ENCODE measurements at places on chromosomes 2 and 18.

DNA sequence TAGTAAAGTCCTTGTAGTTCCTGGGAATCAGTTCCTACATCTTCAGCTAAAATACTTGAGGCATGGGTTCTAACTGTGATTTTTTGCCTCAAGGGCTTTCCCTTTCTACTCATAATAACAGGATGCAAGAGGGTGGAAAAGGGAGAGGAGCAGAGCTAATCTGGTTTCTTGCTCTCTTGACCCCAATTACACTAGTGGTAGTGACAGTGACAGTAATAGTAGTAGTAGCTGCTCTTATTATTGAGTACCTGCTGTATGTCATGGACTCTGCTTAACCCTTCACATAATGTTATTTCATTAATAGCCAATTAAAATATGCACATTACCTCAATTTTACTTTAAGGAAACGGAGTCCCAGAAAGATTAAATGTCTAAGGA lies 214.8 kb upstream of the HNRNPA3 start:
- DNase-seq = no peak

GRCh38 chr2:79993144-79993543 lies 311.4 kb downstream of the LRRTM1 start:
- DNase-seq = no peak

- no peak for DNase-seq
Measured at GRCh38 chr2:218807626-218808025, 24.0 kb downstream of the PRKAG3 start.

- DNase-seq = no peak
Measured at GRCh38 chr2:29782087-29782486, 139.3 kb downstream of the ALK start.

- no peak for DNase-seq
Measured at GRCh38 chr2:46493971-46494250, 14.5 kb downstream of the TMEM247 start.

DNA sequence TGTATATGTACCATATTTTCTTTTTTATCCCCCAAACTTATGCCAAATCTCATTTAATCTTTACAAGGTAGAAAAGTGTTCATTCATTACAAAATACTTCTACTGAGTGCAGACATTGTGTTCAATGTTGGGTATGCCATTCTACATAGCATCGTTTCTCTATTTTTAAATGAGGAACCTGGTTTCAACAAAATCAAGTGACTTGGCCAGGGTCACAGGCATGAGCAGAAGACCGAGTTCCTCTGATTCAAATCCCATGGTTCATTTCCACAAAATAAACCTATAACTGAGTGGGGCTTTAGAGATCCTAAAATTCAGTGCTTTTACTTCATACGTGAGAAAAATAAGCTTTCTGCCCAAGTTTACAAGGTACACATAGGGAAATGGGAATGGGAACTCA lies 81.4 kb upstream of the RASGRP3 start:
- no peak for DNase-seq

DNA sequence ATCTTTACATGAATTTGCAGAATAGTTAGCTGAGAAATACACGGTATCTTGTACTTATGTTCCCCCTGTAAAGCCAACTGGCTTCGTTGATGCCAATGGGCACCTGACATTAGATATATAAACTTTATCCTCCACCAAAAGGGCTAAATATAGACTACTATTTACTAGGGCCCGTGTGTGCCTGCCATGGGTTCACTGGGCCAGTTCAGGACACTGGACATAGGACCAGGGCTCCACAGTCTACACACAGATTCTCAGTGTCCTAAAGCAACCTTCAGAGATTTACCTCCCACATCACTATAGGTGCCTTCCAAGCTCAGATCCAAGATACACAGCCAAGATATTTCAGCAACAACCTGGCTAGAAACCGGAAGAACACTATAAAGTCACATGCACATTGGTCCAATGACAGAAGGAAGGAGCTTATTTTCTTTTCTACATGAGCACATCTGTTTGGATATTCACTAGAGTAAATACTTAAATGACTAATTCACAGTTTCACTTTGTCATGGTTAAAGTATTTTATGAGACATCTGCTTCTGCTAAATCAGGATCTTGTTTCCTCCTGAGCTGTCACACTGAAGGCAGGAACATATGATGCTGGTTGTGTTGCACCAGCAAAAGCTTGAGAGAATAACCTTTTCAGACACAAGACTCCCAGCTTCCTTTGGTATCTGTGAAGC lies 95.1 kb downstream of the MYO5B start:
- DNase-seq = no peak

DNA sequence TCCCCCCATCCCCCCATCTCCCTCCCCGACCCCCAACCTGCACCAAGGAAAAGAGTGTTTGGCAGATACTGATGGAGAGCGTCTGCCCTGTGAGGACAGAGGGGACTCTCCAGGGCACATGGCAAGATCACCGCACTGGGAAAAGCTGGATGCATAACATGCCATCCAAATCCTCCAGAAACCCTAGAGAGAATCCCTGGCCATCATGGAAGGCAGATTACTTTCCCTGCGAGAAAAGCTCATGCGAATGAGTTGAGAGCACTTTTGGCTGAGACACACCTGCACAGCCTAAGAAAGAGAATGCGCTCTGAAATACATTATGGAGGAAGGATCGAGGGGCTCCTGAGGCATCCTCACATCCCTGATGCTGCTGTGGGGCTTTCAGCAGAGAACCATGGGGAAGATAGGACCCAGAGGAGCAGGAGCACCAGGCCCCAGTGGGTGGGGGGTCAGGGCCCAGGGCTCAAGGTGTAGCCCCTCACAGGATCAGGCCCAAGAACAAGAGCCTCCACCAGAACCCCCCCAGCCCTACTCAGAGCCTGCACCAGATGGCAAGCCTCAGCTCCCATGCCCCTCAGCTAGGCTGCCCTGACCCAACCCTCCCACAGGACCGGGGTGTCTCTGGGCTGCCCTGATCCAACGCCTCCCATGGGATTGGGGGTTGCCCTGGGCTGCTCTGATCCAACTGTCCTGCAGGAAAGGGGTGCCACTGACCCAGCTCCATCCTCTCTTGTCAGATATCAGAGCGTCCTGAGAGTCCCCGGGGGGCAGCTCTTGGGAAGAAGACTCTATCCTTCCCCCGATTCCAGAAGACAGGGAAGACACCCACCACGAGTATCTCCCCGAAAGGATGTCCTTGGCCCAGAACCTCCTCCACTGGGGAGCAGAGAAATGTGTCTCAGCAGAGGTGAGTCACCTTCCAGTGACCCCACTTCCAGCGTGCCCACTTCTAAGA lies 153.4 kb downstream of the NDUFA10 start:
- DNase-seq = no peak

DNA sequence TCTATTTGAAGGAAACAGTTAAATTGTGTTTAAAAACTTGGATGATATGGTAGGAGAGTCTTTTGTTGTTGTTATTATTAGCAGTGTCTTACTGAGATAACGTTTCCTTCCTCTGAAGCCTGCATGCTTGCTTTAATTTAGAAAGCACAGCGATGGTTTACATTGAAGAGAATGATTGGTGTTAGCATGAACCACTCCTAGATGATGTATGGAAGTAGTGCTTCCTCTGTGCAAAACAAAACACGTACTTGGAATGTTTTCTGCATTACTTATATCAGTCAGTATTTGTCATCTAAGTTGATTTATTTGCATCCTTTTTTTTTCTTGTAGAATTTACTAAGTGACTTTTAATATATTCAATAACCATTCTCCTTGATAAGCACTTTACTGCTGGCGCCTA lies 89.0 kb downstream of the UGGT1 start:
- no peak for DNase-seq

- no peak for DNase-seq
Measured at GRCh38 chr18:46629361-46629760, 27.7 kb downstream of the LOXHD1 start.

- no peak for DNase-seq
Measured at GRCh38 chr18:34592961-34593382, 117.1 kb upstream of the DTNA start.

GRCh38 chr2:90207454-90208058 lies 1516.1 kb downstream of the RPIA start:
- DNase-seq = no peak

DNA sequence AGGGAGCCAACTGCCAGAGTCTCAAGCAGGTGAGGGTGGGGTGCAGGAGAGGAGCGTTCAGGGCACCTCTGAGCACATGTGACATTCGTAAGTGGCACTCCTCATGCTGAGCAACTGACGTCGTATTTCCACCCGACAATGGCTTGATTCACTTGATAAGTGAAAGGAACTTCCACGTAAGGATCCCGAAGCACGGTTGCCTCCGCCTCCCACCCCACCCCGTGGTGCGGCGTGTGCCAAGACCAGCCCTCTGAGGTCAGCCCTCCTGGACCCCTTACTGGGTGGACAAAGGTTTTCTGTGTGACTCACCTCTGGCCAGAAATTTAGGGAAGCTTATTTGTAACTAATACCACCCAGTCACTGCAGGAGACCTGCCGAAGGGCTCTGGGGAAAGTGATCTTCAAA lies 59.9 kb downstream of the AGAP1 start:
- no peak for DNase-seq

Measured in NCI-H2081 (cell line).